Sciatic nerve (tissue), 2 donors: ENCODE measurements at places on chromosomes 16 and 17.

GRCh38 chr17:68255731-68256538 lies 8.1 kb downstream of the AMZ2 start:
- no peak for DNase-seq

GRCh38 chr17:52106638-52107261 lies 51.8 kb downstream of the CA10 start:
- peak; percentile 59 for DNase-seq

DNA sequence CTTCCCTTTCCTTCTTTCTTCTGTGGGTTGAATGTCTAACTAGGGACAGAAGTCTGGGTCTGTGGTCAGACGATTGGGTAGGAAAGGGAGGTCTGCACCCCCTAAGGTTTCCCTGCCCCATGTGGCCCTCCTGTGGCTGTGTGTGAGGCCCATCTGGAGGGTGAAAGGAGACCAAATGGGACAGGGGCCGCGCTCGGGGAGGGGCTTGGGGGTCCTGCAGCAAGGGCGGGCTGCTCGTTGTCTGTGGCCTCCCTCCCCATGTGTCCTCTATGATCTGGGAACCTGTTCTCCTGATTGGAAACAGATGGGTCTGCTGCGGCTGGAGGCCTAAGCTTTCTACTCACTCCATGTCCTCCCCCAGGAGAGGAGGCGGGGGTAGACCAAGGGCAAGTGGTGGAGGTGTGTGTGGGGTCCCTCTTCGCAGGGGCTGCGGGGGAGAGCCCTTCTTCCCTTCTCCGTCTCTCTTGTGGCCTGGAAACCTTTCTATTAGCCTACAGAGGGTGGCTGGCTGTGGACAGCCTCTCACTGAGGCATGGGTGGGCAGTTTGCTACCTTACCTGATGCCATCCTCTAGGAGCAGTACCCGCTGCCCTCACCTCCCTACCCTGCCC lies 18.6 kb downstream of the IGFBP4 start:
- no peak for DNase-seq

GRCh38 chr16:85970738-85971137 lies 71.8 kb downstream of the IRF8 start:
- no peak for DNase-seq

DNA sequence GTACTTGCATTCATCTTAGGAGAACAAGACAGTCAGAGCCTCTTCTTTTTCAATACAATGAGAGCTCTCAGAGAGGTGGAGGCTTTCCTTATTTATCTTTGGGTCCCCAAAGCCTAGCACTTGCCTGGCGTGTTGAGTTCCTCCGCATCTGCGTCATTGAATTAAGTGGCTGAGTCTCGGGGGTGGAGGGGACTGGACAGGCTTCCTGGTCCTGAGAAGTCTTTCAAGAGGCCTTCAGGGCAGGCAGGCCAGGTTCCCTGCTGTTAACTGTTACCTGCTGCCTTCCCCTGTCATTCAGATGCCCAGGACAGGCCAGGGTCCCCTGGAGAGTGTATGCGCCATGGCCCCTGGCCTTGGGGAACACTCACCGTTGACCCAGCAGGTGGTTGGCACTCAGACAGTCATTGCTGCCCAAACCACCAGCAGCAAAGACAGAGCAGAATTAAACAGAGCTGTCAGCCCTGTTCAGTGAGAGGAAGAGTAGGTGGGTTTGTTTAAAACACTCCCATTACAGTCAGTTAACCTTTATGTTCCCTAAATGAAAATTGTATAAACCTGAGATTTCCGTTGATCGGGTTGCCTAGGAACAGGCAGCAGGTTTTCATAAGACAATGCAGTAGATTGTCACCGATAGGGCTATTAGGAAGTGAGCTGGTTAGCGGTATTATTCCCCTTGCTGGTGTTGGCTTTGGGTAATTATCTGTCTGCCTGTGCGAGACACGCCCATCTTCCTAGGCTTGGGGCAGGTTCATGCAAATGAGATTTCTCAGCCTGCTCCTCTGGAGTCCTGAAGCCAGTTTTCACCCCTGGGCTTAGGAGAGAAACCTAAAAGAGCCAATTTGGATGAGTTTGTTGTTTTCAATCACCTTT lies 132.7 kb downstream of the CCDC182 start:
- DNase-seq, result no peak

DNA sequence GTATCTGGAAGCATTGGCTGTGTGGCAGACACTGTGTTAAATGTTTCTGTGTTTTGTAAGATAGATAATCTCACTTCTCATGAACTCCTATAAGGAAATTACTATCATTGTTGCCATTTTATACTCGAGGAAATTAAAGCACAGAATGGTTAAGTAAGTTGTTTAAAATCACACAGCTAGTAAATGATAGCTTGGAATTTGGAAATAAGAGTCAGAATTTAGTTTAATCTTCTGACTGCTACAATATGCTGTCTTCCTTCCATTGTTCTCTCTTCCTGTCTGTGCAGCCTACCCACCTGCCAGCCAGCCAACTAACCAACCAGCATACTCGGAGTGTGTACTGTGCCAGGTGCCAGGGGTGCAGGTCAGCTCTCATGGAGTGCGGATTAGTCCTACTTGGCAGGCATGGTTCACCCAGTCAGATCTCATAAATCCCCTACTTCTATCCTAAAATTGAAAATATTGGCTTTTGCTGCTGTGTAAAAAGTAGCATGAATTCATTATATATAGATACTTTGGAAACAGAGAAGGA lies 79.9 kb upstream of the LGALS9 start:
- no peak for DNase-seq
